NCI-H1417 (cell line): ENCODE measurements at places on chromosomes 5 and 9.

GRCh38 chr9:100354121-100354800 is 1.5 kb upstream of the TEX10 start:
- DNase-seq, result no peak

DNA sequence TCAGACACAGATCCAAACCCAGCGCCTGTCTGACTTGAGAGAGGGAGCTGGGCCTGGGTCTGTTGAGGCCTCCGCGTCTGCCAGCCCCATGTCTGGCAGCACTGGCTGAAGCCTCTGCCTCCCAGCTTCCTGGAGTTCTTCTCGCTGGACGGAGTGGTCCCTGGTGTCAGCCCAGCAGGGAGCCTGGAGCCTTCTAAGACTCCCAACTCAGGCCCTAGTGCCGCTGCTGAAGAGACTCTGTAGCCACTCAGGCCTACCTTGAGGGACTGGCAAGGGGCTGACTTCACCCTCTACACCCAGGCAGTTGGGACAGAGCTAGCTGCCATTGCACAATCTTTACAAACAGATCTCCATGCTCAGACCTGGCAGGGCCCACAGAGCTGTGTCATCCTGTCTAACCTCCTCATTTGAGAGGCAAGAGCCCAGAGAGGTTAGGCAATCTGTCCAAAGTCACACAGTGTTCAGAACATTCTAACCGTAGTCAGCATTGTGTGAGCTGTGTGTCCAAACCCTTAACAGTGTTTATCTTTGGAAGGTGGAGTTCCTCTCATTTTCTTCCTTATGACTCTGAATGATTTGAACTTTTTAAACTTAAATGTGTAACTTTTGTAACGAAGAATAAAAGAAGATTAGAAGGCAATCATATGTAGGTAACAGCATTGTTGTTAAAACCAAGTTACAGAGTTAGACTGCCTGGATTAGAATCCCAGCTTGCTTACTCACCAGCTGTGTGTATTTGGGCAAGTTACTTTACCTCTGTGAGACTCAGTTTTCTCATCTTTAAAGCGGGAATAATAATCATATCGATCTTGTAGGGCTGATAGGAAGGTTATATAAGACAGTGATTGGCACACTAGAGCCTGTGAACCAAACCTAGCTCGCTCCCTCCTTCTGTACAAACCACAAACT is 4.6 kb upstream of the DUSP1 start:
- no peak for DNase-seq

GRCh38 chr5:74765929-74766328 is 988 bp downstream of the GFM2 start:
- no peak for DNase-seq

- DNase-seq, result peak; percentile 81
Measured at GRCh38 chr9:70412832-70413463, 1.5 kb downstream of the KLF9 start.
